Stimulated activated CD4-positive, alpha-beta T cell treated with anti-CD3 and anti-CD28 coated beads, Interleukin-15, amount 100 ng/mL, for 24 hours (primary cell): ENCODE measurements at places on chromosomes 4 and X.

DNA sequence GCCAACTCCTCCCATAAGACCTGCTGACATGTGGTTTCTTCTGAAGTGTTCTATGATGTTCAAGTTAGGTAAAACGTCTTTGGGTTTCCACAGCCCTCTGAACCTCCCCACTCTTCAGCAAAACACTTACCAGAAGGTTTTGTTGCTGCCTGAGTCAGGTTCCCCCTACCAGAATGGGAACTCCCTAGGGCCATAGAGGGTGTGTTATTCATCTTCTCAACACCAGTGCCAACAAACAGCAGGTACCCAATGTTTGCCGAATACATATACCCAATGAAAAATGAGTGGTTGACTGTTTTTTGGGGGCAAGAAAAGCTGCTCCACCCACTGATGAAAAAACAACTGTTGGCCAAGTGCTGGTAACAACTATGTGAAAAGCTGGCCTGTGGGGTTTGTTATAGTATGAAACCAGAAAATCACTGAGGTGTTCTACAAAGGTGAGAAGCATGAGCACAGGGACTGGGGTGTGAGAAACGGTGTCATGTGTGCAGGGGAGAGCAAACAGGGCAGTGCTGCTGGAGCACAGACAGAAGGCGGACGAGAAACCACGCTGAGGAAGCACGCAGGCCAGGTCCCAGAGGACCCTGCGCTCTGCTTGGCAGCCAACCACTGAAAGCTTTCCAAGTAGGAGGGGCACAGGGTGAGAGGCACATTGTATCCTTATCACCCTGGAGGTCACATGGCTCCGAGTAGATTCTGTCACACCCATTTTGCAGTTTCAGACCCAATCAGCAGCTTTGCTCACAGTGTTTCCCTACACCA is 28.8 kb downstream of the ATP8A1 start:
- DNase-seq = peak; percentile 38

GRCh38 chr4:78308517-78308916 is 243.1 kb upstream of the ANXA3 start:
- DNase-seq = no peak

GRCh38 chr4:169098532-169098931 is 88.5 kb upstream of the CBR4 start:
- DNase-seq = no peak

DNA sequence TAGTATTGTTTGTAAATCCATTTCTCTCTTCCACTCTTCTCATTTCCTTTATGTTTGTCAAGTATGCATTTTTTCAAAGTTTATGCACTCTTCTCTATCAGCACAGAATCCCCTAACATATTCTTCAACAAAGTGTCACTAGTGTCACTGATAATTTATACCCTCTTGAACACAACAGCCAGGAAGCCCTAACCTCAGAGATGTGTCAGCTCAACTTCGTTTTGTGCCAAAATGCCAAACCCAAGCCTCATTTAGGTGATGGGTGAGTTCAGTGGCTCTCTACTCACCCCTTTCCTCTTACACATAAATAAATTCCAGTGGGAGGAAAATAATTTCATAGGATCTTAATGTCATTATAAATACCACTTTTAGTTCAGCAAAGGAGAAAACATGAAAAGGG is 22.4 kb upstream of the P2RY10 start:
- DNase-seq = no peak

- no peak for DNase-seq
These were observed 243.1 kb upstream of the PSAPL1 start for GRCh38 chr4:7677799-7678301.

- no peak for DNase-seq
These were observed 196.4 kb downstream of the LRBA start for GRCh38 chr4:150818661-150819060.

DNA sequence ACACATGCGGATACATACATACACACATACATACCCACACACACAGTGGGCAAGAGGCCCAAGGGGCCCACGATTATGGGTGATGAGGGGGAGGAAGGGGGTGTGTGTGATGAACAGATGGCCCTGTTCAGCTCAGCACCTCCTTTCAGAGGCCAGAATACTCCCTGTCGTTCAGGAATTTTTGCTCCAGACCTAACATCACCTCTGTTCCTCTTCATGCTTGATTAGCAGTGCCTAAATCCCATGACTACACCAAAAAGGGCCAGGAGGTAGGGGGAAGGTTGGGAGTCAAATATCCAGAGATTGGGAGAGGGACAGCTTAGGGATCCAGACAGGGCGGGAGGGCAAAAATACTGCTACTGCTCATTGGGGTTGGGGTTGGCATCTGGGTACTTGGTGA is 42.7 kb downstream of the SMC1A start:
- no peak for DNase-seq
